Fibroblast of lung (primary cell): ENCODE measurements at places on chromosomes 4 and X. TPM values are rescaled to one million over a fixed set of nuclear protein-coding genes. Genes with fewer than 3 reads are reported as not detected.

MAML3 gene
- total RNA-seq = 2.0 and 2.1 TPM in 2 replicates

SPANXC gene
- not detected in 2 replicates for total RNA-seq

SLC25A53 gene
- total RNA-seq = 13.4 and 13.7 TPM in 2 replicates

FGF2 gene
- total RNA-seq = 57.8 and 98.3 TPM in 2 replicates

GRCh38 chrX:34629572-34629971 is 27.5 kb downstream of the TMEM47 start:
- DNase-seq = peak; percentile 21

DNA sequence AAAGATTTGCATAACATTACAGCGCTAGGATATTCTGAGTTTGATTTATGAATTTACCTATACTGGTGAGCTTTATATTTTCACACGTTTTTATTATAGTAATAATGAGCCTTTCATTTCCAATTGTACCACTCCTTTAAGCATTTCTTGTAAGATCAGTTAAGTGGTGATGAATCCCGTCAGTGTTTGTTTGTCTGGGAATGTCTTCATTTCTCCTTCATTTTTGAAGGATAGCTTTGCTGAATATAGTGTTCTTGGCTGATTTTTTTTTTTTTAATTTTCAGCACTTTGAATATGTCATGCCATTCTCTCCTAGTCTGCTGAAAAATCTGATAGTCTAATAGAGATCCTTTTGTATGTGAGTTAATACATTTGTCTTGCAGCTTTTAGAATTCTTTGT is 70.1 kb downstream of the IL15 start:
- DNase-seq = no peak
